AG04450 (cell line): ENCODE measurements at places on chromosomes 5 and 9.

GRCh38 chr5:140202610-140203009 is 27.6 kb downstream of the CYSTM1 start:
- no peak for DNase-seq

DNA sequence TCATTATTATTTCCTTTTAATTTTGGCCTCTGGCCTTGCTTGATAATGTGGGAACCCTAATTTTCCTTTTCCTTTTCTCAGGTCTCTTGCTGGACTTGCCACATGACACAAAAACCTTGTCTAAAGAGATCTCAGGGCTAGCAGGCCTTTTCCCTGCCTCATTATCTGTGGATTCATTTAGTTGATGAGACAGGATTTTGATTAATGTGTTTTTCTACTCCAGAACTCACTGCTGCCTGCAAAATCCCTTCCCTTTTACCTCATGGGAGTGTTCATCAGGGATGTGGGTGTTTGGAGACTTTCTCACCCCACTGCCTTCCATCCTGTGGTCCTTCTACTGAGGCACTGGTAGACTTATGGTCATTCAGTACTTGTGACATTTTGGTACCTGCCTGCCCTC is 56.2 kb upstream of the MAMDC2 start:
- DNase-seq: no peak

GRCh38 chr5:107415762-107416161 is 255.0 kb downstream of the EFNA5 start:
- DNase-seq: no peak

- no peak for DNase-seq
Measured at GRCh38 chr9:127522727-127523126, 71.4 kb downstream of the LRSAM1 start.

DNA sequence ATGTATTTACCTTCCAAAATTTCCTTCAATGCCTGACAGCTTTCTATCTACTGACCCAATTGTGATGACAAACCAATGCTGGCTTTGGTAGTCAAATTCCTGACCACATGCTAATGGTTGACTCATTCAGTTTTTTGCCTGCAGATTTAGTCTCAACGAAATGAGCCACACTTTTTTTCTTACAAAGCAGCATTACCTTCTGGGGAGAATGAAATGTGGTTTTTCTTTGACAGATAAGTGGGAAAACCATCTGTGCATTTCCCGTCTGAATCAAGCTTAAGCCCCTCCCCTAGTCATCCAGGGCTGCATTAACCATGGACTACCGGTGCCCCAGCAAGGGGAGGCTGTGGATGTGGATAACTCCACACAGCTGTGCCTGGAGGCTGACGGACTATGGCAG is 99.6 kb upstream of the TAF11L2 start:
- DNase-seq: peak; percentile 85

DNA sequence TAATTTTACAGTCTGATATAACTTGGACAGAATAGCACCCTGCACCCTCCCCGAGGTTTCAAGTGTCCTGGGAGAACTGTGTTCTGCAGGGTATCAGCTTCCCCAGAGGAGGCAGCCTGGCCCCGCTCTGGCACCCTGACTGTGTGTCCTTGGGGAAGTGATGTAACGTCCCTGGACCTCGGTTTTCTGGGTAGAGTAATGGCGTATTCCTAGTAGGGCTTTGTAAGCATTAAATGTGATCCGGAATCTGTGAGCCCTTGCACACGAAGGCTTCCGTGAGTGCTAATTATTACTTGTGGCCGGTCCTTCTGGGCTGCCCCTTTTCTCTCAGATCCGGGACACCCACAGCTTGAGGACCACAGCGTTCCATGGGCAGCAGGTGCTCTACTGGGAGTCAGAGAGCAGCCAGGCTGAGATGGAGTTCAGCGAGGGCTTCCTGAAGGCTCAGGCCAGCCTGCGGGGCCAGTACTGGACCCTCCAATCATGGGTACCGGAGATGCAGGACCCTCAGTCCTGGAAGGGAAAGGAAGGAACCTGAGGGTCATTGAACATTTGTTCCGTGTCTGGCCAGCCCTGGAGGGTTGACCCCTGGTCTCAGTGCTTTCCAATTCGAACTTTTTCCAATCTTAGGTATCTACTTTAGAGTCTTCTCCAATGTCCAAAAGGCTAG is 1.0 kb upstream of the CACFD1 start:
- no peak for DNase-seq
